Natural killer cell (primary cell): ENCODE measurements at places on chromosomes 5 and 9.

DNA sequence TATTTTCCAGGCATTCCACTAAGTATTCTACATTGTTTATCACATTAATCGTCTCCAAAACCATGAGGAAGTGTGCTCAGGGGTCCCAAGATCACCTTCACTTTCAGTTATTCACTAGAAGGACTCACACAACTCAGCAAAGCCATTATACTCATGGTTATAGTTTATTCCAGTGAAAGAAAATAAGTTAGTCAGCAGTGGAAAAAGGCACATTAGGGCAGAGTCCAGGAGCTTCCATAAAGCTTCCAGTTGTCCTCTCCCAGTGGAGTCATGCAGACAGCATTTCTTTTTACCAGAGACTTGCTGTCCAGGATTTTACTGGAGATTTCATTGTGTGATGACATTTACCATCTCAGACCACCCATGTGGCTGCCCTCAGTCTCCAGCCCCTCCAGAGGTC is 51.5 kb downstream of the SH3RF2 start:
- DNase-seq: no peak

DNA sequence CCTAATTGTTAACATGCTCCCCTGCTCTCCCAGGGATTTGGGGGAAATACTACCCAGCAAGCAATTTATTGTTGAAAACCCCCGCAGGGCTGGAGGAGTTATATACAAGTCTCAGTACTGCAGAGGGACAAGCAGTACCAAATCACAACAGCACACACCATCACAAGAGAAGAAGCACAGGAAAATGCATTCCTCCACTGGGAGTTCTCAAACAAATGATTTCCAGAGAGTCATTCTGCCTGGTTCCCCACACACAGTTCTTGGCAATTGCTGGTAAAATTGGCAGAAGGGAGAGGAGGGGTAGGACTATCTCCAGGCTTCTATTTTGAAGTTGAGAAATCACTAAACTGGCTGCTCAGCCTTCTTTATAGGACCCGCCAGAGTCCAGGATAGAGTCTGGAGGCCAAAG is 16.8 kb downstream of the SIL1 start:
- DNase-seq: no peak

DNA sequence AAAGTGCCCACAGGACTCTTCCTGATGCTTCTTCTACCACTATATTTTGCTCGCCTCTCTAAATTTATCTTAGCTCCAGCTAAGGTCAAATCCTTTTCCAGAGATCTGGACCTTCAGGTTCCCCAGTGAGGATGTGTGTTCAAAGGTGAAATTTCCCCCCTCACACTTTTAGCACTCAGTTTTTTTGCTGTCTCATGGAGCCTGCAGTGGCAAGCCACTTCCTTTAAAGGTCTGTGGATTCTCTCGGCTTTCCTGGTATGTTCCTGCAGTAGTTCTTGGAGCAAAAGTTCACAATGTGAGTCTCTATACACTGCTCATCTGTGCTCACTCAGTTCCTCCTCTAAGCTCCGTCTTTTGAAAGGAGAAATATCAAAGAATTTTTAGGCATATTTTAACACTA is 181.4 kb downstream of the LURAP1L start:
- DNase-seq: no peak

- no peak for DNase-seq
Observed at GRCh38 chr5:15786326-15786725, 286.3 kb downstream of the FBXL7 start.

DNA sequence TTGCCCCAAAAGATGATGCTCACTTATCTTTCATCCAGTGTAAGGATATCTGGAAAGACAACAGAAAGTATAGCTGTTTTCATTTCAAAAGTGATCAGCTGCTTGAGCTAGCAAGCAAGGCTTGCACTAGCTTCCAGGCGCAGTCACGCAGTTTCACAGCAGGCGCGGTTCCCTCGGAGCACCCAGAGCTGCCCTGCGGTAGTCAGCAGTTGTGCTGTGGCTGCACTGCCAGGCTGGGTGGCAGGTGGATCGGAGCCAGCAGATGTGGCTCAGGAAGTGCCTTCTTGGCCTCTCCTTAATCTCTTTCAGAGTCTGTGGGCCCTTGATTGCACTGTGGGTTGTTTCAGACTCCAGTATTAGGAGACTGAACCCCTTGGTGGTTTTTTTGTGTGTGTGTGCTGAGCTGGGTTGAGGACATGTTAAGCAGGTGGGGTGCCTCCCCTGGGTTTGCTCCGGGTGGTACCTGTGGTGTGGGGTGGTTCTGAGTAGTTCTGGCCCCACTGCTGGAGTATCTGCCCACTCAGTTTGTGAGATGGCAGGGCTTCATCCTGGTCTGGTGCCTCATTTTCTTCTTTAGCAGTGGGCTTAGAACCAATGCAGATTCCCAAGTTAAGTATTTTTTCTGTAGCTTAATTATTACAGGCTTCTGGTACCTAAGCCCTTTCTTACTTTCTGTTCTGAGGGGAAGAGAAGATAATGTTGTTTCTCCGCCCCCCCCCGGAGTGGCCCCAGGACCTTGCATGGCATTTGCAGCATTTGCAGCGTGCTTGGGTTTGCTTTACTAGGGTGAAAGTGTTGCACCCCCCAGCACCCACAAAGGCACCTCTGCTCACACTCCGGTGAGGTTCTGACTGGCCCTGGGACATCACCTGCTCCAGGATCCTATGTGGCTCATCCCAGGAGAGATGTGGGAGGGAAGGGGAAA is 16.4 kb downstream of the TENT4A start:
- DNase-seq: peak; percentile 64

DNA sequence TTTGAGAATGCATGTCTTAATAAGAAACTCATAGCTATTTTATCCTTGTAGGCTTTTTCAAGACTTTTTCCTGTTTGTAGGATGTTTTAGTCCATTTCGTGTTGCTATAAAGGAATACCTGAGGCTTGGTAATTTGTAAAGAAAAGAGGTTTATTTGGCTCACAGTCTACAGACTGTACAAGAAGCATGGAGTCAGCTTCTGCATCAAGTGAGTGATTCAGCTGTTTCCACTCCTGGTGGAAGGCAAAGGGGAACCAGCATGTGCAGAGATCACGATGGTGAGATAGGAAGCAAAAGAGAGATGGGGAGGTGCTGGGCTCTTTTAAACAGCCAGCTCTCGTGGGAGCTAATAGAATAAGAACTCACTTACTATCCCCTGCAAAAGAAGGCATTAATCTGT is 177.3 kb downstream of the ALDH1A1 start:
- no peak for DNase-seq

DNA sequence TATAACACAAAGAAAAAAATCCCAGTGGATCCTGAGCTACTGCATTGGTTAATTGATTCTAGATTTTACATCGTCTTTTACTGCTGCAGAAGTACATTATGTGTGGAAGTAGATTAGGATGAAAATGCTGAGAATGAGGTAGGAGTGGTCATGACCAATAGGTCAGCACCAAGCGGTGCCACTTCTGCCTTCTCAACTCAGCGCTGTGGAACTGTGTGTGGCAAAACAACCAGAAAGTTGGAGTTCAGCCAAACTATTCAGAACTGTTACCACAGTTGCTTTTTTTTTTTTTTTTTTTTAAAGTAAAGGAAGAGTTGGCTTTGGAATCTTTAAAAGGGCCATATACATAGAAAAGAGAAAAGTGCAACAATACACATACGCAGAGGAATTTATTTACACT is 24.2 kb downstream of the POU5F2 start:
- no peak for DNase-seq

DNA sequence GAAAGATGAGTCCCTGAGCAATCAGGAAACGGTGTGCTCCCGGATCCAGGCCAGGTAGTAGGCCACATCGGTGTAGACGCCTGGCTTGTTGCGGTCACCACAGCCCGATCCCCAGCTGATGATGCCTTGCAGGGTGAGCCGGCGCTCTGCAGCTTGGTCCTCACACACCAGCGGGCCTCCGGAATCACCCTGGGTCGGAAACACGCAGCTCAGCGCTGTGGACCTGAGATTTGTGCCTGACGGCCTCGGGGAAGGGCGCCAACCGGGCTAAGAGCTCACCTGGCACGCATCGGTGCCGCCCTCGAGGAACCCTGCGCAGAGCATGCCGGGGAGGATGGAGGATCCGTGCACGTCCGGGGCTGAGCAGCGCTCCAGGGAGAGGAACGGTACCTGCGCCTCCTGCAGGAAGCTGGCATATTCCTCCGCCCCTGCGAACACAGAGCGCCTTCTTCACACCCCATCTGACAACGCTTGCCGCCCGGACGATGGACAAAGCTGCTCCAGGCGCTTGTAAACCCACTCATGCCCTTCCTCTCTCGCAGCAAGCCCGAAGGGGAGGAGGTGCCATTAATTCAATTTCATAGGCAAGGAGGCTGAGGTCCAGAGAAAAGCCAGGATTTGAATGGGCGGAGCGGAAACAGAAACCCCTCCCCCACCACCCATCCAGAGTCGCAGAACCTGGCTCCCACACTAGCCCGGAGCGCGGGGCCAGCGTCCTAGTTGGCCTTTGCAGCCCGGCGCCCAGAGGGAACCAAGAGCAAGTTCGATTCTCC is 2.0 kb upstream of the PFN3 start:
- DNase-seq: no peak

DNA sequence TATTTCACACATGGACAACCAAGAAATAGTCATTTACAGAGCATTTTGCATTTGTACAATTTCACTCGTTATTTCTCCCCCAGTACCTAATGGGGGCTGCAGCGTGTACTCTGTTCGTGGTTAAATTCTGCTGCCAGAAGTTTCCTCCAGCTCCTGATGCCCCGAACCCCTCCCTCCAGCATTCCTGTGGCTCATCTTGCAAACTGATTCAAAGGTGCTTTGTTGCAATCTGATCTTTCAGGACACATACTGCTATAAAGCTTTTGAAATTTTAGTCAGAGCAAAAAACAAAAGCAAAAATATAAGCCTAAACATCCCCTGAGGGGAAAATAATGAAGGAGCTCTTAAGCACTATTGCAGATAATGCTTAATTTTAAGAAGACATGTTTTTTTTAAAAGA is 27.7 kb downstream of the UBLCP1 start:
- DNase-seq: no peak

DNA sequence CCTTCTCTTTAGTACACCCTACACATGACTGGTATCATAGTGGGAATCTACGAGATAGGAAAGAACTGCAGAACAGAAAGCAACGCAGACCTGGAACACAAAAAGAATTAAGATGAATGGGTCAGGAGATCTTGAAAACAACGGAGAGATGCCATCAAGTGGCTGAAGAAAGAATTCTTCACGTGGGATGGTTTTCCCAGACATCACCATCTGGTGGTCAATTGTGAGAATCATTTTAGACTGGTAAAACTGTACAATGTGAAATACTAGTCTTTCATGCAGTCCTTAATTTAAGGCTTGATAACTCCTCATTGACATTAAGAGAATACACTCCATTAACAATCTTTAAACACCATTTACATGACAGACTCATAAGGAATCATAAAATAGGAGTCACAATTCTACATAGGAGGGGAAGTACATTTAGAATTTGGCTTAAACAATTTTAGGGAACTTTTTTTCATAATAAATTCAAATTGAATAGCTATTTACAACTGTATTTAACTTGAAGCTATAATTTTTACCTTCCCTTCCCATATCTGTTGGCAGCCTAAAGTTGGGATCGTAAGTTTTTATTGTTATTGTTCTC is 128.4 kb upstream of the TRPM3 start:
- DNase-seq: peak; percentile 17

DNA sequence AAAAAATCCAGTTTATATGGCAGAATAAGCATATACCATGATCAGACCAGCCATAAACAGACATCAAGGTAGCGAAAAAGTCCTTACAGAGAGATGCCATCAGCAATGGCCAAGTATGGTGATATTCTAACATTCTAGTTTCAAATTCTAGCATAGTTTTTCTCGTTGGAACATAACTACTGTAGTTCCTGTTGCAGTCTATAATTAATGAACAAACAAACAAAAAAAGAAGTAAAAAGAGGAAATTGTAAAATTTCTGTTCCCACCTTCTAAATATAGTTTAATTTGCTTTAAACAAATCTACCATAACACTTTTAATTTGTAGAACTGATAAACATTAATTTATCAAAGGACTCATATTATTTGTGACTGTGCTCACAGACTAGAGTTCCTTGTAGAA is 9.9 kb upstream of the CD180 start:
- DNase-seq: no peak

DNA sequence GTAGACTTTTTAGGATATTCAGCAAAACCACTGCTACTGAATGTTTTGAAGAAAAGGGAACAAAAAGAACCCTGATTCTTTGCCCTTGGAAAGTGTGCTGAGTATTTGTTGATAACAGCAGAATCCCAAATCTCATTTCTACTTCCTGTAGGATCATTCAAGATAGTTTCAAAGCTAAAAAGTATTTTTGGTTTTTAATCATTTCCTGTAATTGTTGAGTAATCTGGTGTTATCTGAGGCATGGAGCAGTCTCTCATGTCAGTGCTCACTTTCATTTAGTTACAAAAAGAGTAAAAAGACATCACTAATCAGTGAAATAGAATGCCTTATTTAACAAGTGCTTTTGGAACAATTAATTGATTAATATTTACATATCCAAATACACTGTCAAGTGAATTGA is 56.1 kb downstream of the ITGA2 start:
- no peak for DNase-seq

GRCh38 chr5:133777951-133778350 is 165.6 kb upstream of the FSTL4 start:
- no peak for DNase-seq

DNA sequence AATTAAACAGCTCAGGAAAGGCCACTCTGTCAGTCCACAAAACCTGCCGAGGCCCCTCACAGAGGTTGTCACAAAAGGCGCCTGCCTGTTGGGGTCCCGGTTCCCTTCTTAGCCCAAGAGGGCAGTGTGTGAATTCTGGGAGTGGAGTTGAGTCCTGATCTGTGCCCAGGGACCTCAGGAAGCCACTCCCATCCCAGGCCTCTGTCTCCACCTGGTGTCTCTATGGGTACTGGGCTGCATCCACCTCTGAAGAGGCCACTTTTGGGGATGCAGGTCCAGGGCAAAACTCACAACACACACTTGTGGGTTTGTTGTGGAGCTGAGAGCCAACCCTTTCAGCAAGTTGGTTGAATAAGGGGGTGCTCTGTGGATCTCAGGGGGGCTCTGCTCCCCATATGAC is 74.3 kb upstream of the STXBP1 start:
- DNase-seq: no peak

DNA sequence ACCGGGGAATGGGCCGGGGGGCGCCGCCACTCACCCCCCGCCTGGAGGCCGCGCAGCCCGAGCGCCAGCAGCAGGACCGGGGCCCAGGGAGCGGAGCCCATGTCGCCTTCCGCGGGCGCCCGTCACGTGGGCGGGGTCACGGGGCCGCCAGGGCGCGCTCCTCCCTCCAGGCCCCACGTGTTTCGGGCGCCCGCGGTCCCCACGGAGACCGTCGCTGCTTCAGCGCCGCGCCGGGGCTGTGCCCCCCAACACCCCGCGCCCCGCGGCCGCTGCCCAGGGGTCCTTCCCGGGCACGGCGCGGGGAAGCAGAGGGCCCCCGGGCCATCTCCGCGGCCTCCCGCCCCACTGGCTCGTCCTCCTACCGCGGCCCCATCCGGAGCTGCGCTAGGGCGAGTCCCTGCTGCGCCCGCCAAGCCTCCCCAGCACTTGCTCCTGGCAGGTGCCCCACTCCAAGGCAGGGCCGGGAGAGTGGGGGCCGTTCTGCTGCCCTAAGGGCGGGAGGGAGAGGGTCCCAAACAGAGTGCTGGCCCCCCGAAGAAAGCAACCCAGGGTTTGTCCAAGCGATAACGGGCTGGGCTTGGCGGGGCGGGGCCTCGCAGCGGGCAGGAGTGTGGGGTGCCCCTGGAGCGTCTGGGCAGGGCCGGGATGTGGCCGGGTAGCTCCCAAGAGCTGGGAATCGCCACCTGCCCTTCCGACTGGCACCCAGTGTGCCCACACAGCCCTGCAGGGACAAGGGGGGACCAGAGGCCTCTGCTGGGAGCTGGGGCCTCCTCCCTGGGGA is at the start of gene DPP7:
DPP7 (minus strand) TSS at position 121 of the 781 bp plus-strand sequence; CDS start at position 101, 20 bp downstream.
- DNase-seq: peak; percentile 82

GRCh38 chr5:131384173-131384572 is 120.3 kb downstream of the CDC42SE2 start:
- no peak for DNase-seq

- no peak for DNase-seq
Observed at GRCh38 chr9:76353280-76353679, 40.9 kb downstream of the RFK start.
